Cortex of kidney (tissue), 1 donor: ENCODE measurements at places on chromosomes 2 and 18.

DNA sequence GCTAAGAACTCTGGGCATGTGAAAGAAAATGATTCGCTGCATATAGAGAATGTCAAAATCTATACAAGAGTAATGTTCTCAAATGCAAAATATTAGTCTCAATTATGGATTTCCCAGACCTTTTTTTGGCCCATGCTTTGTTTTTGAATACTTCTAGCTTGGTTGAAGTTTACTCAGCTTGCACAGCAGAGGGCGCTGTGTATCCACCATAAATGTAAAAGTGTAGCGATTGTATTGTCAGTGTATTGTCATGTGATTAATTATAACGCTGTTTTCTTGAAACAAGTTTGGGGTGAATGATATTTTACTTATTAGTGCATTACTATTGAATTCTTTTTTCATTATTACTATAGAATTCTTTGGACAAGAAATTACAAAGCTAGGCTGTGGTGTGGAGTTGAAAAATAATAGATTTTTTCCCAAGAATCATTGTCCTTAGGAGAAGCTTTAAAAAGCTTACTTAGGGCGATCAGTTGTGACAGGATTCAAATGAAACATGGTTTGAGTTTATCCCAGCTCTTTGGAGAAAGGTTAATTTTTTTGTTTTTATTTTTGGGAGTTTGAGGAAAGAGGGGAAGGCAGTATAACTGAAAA lies 98.3 kb downstream of the PIK3C3 start:
- no peak for DNase-seq

- DNase-seq, result no peak
Measured at GRCh38 chr2:176665086-176665485, 395.8 kb downstream of the MTX2 start.

DNA sequence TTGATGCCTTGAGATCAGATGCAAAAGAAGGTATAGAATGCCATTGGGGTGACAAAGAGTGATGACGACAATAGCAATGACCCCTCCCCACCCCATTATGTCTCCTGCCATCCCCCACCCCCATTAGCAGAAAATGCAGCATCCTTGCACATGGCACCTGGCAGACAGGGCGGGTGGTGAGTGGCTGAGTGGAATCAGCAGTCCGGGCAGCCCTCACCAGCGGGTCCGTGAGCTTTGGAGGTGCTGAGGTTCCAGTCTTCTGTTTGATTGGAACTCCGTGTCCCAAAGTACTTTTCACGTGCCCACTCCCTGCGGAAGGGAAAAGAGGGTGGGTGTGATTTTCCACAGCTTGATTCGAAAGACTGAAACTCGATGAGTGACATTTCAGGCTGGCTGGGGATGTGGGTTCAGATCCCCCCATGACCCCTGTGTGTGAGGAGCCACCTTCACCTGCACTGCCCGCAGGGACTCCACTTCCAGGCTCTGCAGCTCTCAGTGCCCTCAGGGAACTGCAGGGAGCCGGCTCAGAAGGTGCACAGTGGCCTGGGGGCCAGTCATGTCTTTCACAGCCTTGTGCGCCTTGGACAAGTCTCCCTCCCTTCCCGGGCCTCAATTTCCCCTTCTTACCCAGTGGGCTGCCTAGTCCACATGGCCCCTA lies 130.9 kb downstream of the GLI2 start:
- no peak for DNase-seq

DNA sequence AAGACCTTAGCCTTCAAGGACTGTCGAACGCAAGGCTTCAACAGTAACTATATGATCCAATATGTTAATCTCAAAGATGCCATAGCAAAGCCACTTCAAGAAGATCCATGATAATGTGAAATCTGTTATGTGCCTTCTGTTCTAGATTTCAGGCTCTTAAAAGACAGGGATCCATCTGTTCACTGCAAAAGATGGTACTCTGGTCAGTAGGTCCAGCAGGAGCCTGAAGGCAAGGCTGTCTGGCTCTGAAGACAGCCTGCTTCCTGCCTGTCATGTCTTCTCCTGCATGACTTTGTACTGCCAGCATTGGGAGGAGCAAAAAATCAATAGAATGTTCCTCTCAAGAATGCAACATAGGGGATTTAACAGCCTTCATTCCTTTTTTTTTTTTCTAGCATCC lies 270.8 kb upstream of the PARD3B start:
- no peak for DNase-seq

- DNase-seq, result no peak
Measured at GRCh38 chr2:159617100-159617499, 752 bp upstream of the BAZ2B start.

- DNase-seq, result no peak
Measured at GRCh38 chr2:202237787-202238233, 587 bp downstream of the SUMO1 start.

DNA sequence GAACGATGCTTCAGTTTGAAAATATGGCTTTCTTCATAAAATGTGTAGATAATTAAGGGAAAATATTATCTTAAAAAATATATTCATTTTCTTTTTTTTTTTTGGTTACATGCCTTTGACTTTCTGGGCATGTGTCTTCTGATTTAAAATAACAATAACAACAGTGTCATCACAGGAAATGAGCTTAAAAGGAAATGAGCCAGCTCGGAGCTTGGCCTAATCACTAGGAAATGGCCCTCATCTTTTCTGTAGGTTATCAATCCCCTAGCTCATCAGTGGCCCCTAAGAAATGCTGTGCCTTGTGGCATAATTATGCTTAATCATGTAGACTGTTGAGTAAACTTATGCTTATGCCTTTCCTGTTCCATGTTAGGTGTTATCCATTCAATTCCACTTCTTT lies 141.8 kb upstream of the FHL2 start:
- DNase-seq, result no peak

GRCh38 chr2:59296279-59296678 lies 1055.2 kb upstream of the FANCL start:
- no peak for DNase-seq

- DNase-seq, result no peak
Measured at GRCh38 chr2:30265052-30266015, 34.0 kb downstream of the LBH start.

DNA sequence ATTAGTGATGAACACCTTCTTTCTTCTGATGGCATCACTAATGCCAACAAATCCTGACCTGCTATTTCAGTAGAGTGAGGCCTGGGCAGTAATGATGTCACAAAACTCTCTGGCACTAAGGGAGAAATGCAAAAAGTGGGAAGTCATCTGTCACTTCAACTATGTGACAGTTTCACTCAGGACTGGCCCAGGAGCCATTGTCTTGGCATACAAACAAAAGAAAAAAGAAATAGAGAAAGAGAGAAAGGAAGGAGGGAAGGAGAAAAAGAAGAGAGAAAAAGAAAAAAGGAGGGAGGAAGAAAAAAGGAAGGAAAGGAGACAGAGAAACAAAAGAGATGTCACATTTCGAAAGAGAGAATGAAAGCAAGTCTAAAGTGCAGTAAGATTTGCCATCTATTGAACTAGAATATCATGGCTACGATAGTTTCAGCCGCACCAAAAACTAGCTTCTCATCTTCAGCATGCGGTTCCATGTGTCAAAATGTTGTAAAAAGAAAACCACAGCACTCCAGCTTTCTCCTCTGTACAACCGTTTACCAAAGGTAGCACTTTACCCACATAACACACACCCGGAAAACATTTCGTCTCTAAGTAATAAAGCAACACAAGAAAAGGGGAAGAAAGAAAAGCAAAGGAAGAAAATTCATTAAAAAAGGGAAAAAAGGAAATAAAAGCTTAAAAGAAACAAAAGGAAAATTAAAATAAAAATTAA lies 50.1 kb downstream of the CD226 start:
- DNase-seq, result no peak

GRCh38 chr2:208648368-208648767 lies 241.8 kb downstream of the PTH2R start:
- no peak for DNase-seq

DNA sequence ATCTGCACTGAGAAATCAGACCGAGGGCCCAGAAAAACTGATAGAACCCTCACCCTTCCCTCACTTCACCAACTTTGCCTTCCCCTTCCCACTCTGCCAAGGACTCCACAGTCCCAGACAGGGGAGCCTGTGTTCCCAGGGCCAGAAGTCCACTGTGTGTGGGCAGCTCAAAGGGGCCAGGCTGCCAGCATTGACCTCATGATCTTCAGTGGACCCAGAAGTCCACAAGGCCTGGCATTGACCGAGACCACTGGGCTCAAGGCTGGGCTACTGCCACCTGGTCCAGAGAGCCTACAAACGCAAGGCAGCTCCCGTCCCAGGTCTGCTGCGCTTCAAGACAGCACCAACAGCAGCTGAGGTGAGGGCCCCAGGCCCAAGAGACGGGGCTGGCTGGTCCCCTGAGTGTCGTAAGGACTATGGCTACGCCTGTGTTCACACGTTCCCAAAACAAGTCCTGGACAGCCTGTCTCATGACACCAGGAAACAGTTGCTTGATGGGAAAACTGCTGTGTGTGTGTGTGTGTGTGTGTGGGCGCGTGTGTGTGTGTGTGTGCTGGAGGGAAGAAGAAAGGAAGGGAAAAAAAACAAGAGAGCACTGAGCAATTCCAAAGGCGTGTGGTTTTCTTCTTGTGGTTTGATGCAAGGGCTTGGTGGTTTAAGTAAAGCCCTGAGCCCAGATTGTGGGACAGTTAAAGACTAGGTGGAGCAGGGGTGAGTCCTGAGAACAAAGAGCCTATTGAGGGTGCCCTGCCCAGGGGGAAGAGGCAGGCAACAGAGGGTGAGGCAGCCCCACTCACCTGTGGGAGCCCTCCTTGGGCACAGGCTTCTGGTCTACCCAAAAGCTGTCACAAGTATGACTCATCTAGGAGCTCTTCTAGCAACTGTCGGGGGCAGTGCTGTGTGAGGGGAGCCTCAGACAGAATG lies 46.6 kb upstream of the ZBTB7C start:
- no peak for DNase-seq

DNA sequence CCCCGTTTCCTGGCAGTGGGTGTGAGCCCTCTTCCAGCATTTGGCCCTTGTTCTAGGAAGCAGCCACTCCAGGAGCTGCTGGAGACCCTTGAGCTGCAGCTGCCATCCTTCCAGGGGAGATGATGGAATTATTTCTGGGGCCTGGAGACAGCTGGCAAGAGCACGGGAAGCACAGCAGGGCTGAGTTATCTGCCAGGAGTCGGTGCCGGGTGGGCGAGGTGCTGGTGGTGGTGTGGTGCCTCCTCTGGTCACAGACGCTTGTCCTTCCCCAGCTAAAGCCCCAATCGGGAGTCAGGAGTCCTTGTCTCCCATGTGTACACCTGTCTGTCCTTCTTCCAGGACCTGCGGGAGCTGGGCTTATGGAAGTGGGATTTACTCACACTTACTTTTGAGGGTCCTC lies 36.0 kb downstream of the DPYSL5 start:
- no peak for DNase-seq

- DNase-seq, result no peak
Measured at GRCh38 chr2:234989183-234989701, 37.4 kb downstream of the SH3BP4 start.

- DNase-seq, result no peak
Measured at GRCh38 chr2:217710211-217710765, 292.5 kb downstream of the TNS1 start.
